Ovary (tissue), 10 donors: ENCODE measurements at places on chromosomes 7 and 10.

GRCh38 chr7:23759671-23760391, 49.8 kb downstream of the STK31 start:
- H3K36me3 ChIP-seq = no peaks in the 10 kb centered on the region
- no peaks in the 10 kb centered on the region for H3K4me1 ChIP-seq
- no peak overlapping the region for H3K4me3 ChIP-seq
- no peaks in the 10 kb centered on the region for H3K27me3 ChIP-seq
- no peak for DNase-seq
- H3K27ac ChIP-seq = no peak overlapping the region

DNA sequence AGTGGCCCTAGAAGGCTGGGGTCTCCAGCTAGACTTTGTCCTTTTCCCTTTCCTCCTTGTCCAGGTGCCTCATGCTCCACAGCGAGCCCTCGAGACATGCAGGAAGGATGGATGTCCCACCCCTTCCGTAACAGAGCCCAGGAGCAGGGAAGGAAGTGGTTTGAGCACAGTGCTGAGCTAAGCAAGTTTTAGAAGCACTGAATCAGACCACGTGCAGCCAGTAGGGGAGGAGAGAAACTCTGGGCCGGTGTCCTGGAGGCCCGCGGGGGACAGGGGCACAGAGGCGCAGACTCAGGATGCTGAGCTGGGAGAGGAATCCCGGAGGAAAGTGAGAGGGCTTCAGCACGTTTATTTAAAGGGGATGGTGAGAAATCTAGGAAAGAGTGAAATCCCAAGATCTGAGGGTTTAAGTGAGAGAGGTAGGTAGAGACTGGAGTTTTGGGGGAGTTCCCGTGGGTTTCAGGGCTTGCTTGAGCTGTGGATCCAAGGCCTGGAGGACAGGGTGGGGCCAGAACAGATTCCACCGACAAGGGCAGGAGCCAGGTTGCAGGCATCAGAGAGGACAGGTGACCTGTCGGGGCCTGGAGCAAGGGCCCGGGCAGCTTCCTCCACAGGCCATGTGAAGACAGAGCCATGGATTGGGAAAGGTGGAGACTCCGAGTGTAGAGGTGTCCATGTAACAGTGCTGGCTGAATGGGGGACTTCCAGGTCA, 4.4 kb upstream of the IRF5 start:
- DNase-seq = no peak
- H3K27ac ChIP-seq = no peak overlapping the region
- H3K27me3 ChIP-seq = no peaks in the 10 kb centered on the region
- H3K4me3 ChIP-seq = no peak overlapping the region

- DNase-seq = no peak
- H3K36me3 ChIP-seq = no peaks in the 10 kb centered on the region
- no peaks in the 10 kb centered on the region for H3K4me1 ChIP-seq
- no peak overlapping the region for H3K27ac ChIP-seq
Observed at GRCh38 chr10:131290781-131291180, 20.7 kb downstream of the TCERG1L start.

GRCh38 chr7:88969167-88969566, 173.6 kb upstream of the TEX47 start:
- H3K27ac ChIP-seq = no peak overlapping the region
- no peaks in the 10 kb centered on the region for H3K36me3 ChIP-seq
- H3K4me1 ChIP-seq = no peaks in the 10 kb centered on the region
- H3K27me3 ChIP-seq = no peaks in the 10 kb centered on the region
- no peak for DNase-seq
